KG1 (cell line): ENCODE measurements at places on chromosomes 3 and 15.

GRCh38 chr3:155270485-155271342, 22.8 kb downstream of the STRIT1 start:
- DNase-seq: no peak

GRCh38 chr3:39075910-39076309, 24.1 kb downstream of the WDR48 start:
- DNase-seq: no peak

- no peak for DNase-seq
Measured at GRCh38 chr3:115351193-115351592, 204.1 kb upstream of the ZBTB20 start.

- DNase-seq: no peak
Measured at GRCh38 chr3:77535116-77535515, 495.2 kb downstream of the ROBO2 start.

GRCh38 chr3:155608228-155608920, 136.5 kb downstream of the PLCH1 start:
- no peak for DNase-seq

DNA sequence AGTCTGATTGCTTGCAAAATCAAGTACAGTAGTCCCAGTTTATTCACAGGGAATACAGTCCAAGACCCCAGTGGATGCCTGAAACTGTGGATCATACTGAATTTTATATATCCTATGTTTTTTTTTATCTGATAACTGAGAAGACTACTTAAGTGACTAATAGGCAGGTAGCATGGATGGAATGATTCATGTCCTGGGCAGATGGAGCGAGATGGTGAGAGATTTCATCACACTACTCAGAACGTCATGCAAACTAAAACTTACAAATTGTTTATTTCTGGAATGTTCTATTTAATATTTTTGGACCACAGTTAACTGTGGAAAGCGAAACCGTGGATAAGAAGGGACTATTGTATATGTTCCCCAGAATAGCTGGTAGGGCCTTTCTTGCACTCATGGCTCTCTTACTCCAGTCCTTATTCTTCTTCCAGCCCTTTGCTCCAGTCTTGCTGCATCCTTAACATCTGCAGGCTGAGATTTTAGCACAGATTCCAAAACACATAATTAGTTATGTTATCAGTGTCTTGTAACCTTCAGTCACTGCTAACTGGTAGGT, 290.0 kb downstream of the ADAMTSL3 start:
- DNase-seq: no peak

DNA sequence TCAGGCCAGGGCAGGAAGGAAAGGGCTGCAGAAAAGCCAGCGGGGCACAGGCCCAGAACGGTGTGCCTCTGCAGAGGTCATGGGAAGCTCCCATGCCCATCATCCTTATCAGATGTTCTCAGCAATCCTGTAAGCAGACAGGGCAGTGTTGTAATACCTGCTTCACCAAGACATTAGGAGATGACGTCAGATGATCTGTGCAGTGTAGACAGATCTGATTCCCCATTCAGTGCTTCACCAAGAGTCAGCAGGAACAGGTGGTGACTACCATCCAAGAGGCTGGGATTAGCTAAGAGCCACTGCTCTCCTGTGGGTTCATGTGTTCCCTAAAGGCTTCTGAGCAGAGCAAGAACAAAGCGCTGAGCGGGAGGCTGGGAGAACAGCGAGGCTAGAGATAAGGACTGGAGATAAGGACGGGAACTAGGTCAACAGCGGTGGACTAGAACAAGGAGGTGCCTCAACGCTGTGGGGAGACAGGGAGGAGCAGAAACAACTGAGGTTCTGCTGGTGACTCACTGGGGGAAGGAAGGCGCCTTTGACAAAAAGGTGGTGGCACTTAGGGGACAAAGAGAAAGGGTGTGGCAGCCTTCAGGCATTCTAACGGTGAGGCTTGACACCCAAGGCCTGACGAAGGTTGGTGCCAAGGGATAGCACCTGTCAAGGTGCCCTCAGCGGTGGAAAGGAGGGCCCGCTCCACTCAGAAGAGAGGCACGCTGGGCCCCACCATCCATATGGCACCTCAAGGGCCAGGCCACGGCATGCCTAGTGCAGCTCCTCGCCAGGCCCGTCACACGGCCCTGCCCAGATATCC, 28.4 kb downstream of the CCDC12 start:
- DNase-seq: no peak

DNA sequence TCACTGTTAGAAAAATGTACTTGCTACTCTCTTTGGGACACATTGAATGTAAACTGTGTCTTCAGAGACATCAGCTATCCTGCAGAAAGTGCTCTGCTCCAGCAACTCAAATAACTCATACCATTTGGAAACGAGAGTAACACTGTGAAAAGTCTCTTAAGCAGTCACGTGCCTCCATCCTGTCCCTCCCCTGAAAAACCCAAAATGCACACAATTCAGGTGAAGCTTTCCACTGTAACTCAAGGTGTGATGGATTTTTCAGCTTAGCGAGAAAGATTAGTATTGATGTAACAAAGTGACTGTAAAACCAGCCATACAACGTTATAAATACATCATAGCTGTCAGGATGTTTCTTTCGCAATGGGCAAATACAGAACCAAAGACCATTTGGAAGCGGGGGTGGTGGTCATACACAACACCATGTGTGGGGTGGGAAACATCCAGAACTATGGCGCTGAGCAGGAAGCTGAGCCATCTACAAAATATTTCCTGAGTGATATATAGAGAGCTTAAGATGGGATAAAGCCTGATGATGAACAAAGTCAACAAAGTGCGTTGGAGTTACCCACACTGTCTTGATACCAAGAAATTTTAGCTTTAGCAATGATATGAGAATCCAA, 332.3 kb downstream of the FOXP1 start:
- no peak for DNase-seq

DNA sequence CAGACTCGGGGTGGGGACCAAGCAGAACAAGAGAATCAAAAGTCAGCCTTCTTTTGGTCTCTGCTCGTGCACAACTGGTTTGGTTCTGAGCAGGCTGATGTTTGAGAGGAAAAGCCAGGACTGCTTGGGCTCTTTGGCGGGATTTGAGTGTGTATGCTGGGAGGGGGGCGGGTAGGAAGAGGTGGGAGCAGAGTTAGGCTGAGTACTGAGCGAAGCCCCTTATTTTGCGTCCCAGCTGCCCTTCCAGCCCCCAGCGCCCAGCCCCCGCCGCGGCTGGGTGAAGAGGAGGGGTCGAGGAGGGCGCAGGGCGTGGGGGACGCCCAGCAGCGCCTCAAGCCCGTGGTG, 153.5 kb upstream of the GOLIM4 start:
- DNase-seq: no peak

DNA sequence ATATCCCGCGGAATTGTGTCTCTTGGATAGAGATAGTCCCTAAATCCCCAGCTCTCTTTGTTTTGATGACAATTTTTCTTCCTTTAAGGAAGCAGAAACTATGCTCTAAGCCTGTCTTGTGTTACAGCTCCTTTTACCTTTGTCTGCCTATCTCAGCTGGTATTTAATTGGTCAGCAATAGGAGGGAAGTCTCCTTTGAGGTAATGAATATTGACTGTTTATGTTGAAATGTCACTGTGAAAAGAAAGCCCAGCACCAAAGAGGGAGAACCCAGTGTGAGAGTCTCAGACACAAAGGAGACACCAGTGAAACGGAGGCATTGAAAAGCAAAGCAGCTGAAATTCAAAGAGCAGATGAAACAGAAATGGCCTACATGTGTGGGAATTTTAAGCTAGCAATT, 372.6 kb downstream of the NR2F2 start:
- DNase-seq: no peak

DNA sequence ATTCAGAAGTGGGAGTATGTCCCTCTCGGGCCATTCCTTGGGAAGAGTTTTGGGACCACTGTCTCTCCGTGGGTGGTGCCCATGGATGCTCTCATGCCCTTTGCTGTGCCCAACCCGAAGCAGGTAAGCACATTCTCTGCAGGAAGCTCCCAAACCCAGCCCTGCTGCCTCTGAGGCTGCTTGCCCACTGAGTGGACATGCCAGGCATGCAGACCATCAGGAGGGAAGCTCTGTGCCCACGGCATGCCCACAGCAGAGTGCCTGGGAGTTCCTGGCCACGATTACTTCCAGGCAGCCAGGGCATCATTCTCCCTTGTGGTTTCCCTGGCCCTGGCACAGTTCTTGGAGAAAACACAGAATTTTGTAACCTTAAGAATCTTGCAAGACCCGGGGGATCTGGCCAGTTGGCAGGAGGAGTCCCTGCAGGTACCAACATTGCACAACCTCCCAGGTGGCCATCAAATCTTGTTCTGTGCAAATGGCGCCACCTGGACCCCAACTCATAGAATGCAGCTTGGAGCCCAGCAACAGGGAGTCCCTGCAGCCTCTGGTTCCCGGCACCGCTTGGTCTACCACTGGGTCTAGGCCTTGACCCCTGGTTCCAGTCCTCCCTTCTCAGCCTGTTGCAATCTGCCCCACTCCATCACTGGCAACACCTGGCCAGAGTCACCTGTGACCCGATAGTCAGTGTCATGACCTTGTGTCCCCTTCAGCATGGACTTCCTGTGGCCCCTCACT, 20.4 kb downstream of the FAH start:
- DNase-seq: no peak

GRCh38 chr15:52150043-52150825, 37.7 kb upstream of the BCL2L10 start:
- DNase-seq: no peak

DNA sequence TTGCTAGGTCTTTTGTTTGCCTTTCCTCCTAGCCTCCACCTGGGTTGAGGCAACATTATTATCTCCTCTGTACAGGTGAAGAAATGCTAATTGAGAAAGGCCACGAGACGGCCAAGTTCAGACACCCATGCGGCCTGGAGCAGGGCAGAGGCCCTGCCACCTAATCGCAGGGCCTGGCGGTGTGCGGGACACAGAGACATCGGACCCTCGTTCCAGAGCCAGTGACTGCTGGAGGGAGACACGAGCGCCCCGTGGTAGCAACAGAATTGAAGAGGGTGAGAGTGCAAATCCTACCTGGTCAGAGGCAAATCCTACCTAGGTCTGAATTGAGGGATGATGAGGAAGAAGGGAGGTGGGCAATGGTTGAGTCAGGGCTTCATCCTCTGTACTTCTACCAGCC, 113.8 kb upstream of the MEF2A start:
- no peak for DNase-seq

DNA sequence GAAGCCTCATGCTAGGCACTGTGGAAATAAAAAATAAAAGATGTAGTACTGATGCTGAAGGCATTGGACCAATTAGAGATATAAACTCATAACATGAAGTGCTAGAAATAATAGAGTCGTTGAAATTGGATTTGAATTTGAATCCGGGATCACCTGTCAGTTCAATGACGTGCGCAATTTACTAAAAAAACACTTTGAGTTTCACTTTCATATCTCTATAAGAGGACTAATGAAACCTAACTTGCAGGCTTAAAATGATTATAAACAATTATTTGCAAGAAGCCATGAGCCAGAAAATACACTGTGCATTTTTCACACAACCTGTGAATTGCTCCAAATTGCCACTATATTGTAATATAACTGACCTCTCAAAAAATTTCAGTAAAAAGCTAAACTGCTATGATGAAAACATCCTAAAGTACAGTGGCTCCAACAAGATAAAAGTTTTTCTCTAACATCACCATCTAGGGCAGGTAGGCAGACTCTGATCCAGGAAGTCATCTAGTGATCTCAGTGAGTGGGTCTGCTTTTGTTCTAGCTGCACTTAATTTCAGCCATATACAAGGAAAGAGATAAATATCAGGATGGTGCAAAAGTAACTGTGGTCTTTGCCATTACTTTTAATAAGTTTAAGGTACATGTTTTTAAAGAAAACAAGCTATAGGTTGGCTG, 440.2 kb downstream of the CNTN6 start:
- DNase-seq: no peak

DNA sequence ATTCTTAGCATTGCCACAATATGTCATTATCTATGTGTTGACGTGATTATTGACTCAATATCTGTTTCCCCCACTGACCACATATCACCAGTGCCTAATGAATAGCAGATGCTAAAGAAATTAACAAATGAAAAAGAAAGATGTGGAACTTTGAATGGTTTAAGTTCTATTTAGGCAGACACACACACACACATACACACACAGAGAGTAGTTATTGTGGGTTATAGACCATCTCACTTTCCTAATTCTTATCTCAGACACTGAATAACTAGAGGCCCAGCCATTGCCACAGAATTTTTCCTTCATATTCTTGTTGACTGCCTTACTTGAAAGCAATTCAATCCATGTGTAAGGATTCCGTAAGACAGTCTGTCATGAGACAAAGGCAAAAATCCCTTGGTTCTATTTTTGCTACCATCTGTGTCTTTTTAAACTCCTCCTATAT, 61.9 kb upstream of the PHLDB2 start:
- no peak for DNase-seq

DNA sequence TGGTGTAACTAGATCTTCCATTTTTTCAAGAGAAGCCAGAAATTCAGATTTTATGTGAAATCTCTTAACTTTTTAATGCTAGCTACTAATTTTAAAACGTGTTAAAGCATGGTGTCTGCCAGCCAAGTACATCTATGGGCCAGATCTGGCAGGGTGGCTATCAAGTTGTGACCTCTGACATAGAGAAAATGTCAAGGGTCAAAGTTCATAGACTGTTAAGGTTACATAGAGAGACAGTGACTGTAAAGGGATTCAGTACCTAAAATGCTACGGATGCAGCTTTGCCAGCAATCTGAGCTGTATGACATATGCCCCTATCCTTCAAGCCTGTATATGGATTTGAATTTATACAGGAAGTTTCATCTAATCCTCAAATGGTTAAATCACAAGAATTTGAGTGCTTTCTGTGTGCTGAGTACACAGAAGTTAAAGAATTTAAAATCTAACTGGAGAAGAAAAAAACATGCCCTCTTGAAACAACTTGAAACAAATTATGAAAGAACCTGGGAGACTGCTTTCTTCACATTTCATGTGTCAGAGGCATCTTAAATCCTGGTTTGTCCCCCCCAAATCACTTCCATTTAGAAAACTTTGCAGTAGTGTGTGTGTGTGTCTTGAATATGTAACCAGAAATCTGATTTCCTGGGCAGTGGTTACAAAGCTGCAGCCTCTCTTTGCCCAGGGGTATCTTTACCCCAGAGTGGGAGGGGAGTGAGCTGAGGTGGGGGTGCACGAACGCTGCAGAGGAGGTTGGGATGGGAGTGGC, 895 bp upstream of the ARHGAP31 start:
- DNase-seq: no peak

GRCh38 chr3:187370051-187370450, 1.9 kb downstream of the RTP4 start:
- DNase-seq: no peak

GRCh38 chr3:196057760-196058331, 24.0 kb downstream of the TFRC start:
- DNase-seq: no peak

GRCh38 chr15:92343924-92344643, 49.6 kb upstream of the ST8SIA2 start:
- no peak for DNase-seq

- no peak for DNase-seq
Measured at GRCh38 chr3:70603103-70603502, 290.7 kb upstream of the MDFIC2 start.

DNA sequence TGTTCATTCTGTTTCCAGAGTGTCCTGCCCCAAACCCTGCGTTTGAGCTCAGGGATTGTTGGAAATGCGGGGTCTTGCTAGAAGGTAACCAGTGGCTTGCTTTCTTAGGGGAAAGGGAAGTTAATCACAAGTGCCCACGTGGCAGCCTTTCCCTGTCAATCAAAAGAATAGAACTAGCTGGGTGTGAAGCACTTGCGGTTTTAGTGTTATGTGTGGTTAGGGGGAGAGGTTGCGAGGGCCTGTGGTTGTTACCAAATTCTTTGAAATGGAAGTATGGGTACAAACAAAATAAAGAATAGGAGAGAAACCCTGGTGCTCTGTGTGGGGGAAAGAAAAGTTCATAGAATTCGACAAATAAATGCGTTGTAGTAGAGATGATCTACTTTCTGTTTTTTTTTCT, 67.6 kb downstream of the FNDC3B start:
- peak; percentile 71 for DNase-seq
